ENCODE measurements at places on chromosomes 16 and 17.

- peak; percentile 84 for DNase-seq
Observed at GRCh38 chr17:48023400-48024148, 14.0 kb downstream of the COPZ2 start.

DNA sequence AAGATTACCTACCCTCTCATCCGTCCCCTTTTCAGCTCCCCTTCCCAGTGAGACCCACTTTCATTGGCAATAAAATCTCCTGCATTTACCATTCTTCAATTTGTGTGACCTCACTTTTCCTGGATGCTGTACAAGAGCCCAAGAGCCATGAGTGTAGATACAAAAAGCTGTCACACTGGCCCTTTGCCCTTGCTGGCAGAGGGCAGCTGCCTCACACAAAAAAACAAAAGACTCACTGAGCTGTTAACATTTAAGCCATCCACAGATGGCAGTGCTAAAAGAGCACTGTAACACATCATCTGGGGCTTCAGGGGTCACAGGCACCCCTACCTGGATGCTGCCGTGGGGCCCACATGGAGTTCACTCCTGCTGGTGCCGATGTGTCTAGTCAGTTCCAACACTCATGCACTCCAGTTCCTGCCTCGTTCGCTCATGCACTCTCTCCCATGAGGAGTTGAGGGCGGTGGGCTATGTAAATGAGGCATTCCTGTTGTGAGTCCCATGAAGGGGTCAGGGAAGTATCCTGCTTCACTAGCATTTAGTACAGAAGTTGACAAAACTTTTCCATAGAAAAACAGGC is 123.1 kb downstream of the CA10 start:
- no peak for DNase-seq

GRCh38 chr16:12291989-12292759 is 315.6 kb downstream of the SNX29 start:
- no peak for DNase-seq

- DNase-seq = no peak
Observed at GRCh38 chr17:31449746-31450145, 58.3 kb downstream of the RAB11FIP4 start.

- no peak for DNase-seq
Observed at GRCh38 chr16:88430524-88431446, 22.3 kb upstream of the ZFPM1 start.

- DNase-seq = no peak
Observed at GRCh38 chr17:82029990-82030469, 1.4 kb upstream of the RAC3 start.

DNA sequence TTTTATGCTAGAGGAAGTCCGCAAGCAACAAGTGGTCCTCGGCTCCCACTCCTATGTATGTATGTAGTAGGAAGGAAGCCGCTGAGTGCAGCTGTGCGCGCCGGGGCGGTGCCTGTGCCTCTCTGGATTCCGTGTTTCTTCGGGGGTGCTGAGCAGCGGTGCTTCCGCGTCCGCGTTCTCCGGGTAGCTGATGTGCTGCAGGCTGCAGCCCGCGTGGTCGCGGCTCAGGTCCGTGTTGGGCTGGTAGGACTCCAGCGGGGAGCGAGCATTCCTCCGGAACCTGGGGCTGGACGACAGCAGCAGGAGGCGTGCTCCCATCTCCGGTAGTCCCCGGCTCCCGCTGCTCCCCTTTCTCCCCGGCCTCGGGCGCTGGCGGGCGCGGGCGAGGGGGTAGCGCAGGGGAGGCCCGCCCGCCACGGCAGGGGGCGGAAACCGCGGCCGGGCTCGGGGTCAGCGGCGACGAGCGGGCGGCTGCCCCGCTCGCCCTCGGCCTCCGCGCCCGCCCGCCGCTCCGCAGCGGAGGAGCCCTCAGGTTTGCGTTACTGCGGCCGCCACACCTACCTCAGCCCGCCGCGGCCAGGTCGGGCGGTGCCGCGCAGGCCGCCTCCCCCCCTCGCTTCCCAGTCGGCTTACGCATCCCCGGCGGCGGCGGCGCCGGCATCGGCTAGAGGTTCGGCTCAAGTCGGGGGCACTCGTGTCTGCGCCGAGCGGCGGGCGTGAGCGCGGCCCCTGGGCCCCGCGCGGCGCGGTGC is 487 bp downstream of the C17orf67 start:
- DNase-seq = peak; percentile 5

DNA sequence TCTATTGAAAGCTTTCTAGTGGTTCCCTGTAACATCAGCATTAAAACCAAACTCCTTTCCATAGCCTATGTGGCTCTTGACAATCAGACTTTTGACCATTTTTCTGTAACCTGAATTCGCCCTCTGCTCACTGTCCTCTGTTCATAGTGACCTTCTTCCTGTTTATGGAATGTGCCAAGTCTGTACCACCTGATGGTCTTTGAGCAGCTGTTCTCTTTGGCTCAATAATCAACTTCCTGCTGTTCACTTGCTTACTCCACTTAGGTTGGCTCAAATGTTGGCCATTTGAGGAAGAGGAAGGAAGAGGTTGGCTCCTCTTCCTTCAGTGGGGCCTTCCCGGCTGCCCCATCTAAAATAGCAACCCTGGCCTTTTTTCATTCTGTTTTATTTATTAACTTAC is 251.5 kb downstream of the CA10 start:
- no peak for DNase-seq

- no peak for DNase-seq
Observed at GRCh38 chr16:5756969-5757368, 659.4 kb upstream of the EEF2KMT start.

- DNase-seq = peak; percentile 56
Observed at GRCh38 chr17:42531455-42532354, 4.3 kb upstream of the NAGLU start.

GRCh38 chr16:27718201-27719105 is 168.5 kb downstream of the KATNIP start:
- DNase-seq = no peak

DNA sequence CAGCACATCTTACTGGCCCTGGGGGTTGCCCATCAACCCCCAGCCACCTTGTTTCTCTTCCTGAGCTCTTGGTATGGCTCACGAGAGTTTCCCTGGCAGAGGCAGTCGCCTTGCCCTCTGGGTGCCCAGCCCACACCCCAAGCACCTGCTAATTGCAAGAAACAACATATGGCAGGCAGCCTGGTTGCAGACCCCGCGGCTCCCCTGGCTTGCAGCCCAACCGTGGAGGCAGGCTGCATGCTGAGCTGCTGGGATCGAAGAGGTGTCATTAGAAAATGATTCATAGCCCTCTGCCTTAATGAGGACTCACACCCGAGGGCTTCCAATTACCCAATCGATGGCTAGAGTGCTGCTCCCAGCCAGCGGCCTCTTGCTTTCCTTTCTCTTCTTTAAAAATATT is 115.7 kb downstream of the TMEM114 start:
- no peak for DNase-seq

DNA sequence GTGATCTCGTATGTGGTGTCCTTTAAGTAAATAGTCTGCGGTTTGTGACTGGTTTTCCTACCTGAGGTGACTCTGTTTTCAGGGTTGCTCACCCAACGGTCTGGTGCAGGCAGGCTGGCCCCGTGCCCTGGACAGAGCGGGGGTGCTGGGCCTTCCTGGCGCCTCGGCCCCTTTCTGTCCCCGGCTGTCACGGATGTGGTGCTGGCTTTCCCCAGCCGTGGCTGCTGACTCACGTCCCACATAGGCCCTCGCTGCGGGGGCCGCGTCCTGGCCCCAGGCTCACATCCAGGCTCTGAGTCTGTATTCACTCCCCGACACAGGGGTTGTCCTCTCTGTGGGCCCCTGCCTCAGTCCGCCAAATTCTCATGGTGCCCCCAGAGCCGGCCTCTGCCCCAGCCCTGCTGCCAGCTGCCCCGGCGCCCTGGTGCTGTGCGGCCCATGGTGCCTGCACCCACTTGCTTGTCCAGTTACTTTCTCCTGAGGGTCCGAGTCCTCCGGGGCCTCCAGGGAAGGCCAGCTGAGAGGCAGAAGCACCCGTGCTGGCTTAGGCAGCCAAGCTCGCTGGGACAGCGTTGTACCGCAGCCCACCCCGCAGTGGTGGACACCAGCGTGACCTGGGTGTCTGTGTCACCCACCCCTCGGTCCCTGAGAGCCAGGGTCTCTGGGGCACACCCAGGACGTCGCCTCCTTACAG is 5.9 kb downstream of the CHMP6 start:
- DNase-seq = no peak

DNA sequence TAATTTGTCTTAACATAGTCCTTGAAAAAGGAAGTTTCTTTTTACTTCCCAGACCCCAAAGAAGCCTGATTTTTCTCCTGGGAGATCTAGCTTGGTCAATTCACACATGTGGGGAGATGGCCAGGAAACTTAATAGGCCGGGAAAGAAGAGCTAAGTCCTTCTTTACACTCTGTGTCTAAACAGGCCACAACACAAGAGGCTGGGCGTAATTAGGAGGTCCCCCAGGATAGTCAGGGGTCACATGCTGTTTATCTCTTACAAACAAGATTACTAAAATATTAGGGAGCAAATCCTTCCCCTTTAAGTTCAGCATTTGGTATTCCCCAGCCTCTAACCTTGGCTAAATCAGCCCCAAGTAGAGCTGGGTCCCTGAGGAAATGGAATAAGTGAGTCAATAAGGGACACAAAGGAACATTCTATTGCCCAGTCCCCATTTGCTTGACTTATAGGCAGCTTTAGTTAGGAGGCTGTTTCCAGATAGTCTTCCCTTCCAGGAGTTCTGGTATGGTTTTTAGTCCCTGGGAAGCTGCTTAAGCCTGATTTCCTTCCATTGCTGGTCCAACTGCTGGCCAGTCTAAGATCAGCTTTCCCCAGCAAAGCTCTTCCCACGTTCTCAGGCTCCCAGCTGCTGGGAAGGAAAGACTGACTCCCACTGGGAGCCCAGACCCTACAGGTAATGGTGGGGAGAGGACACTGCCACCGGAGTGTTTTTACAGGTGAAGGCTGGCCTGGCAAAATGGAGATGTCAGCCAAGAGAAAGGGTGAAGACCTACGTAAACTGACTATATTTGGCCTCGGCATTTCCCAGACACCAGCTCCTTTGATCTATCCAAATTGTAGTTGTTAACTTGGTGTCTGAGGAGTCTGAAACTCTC is 14.1 kb upstream of the HOXB9 start:
- no peak for DNase-seq

- no peak for DNase-seq
Observed at GRCh38 chr17:42484304-42484703, 25.6 kb downstream of the ATP6V0A1 start.

DNA sequence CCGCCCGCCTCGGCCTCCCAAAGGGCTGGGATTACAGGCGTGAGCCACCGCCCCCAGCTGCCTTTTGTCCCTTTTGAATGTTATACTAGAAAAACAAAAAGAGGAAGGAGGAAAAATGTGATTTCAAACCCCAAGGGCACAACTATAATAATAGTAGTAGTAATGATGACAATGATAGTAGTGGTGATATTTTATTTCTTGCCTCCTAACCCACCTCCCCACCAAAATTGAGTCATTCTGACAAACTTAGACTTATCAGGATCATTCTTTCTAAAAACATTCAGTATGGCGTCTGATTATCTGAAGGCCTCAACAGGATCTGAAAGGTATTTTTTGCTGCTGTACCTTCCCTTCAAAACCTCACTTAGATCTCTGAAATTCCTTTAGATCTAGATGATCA is 13.6 kb downstream of the GPATCH8 start:
- DNase-seq = no peak

GRCh38 chr17:1941272-1942065 is 83.7 kb downstream of the RTN4RL1 start:
- no peak for DNase-seq

DNA sequence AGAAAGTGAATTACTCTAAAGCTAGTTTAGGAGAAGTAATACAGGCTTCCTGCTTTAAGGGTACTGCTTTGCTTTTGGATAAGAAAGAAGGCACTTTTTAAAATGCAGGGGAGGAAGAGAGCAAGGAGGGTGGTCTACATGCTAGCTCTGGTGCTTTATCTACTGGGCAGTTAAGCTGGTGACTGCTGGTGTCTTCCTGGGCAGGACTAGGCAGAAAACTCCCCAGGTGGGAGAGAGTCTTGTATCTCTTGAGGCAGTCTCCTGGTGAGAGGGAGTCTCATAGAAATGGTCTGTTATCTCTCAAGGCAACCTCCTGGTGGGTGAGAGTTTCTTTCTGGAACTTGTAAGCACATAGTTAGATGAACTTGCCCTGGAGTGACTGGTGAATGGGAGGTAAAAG is 953.9 kb upstream of the GOT2 start:
- no peak for DNase-seq

DNA sequence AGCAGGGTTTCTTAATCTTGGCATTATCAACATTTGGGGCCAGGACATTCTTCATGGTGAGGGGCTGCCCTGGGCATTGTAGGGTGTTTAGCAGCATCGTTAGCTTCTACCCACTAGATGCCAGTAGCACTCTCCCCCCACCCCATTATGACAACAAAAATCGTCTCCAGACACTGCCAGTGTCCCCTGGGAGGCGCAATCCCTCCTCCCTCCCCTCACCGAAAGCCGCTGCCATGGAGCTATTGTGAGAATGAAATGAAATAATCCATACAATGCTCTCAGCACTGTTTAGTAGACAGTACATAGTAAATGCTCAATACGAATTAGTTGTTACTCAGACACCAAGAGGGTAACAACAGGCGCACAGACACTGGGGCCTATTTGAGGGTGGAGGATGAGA is 502.9 kb downstream of the NPIPA7 start:
- DNase-seq = no peak

DNA sequence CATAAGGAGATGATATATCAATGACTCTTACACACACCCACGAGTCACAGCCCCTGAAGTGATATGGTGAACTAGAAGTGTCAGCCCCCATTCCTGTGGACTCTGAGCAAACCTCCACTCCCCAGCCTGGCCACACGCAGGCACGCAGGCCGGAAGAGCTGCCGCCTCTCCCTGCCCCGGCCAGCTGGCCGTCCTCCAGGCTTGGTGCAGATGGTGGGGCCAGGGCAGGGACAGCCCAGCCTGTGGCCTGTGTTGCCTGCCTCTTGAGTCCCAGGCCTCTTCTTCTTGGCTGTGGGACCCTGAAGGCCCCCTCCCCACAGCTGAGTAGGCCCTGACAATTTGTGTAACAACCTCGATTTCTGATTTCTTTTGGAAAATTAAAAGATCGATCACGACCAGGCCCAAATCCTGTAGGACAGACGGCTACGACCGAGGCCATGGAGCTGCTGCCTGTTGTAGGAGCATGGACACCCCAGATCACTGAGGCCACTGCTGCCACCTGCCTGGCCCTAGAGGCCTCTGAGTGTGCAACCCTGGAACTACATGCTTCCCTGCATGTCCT is 10.0 kb upstream of the MPRIP start:
- DNase-seq = no peak

GRCh38 chr17:13346996-13347762 is 254.6 kb downstream of the HS3ST3A1 start:
- DNase-seq = peak; percentile 30

GRCh38 chr17:74371653-74372147 is 4.4 kb downstream of the GPR142 start:
- DNase-seq = no peak

GRCh38 chr17:27236717-27237315 is 57.1 kb upstream of the WSB1 start:
- DNase-seq = peak; percentile 77
